Heart left ventricle (tissue), 16 donors: ENCODE measurements at places on chromosomes 5 and 9.

DNA sequence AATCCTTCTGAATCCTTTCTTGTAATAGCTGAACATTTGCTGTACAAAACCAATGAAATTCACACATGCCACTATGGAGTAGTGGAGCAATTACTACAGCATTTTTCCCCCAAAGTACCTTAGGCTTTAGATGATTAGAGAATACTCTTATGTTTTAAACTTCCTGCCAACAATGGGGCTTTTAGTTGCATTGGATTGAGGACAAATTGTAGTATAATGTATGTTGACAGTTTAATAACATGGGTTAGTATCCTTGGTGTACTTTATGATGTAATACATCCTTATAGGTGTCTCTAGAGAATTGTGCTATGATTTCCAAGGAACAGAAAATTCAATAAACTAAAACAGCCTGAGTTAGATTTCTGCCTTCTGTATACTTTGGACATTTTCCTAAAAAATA is 422.7 kb upstream of the GRAMD2B start:
- H3K4me1 ChIP-seq, result peaks cover 18% of the 10 kb centered on the region
- H3K27me3 ChIP-seq, result no peaks in the 10 kb centered on the region

DNA sequence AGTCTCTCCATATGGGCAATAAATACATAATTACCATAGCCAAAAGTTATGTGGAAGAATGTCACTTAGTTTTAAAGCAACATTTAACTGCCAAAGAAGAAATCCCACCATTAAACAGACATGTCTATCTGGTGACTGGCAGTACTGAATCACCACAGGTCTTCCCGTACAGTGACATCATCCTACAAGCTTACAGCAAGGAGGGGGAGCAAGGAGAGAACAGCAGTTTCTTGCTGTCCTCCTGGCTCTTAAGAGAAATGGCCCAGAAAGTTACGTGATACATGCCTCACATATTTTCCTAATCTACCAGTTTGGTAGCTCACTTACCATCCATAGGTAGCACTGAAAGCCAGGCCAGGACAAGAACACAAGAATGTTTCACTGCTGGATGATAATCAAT is 671.0 kb downstream of the DMRTA1 start:
- H3K36me3 ChIP-seq, result no peaks in the 10 kb centered on the region
- H3K4me1 ChIP-seq, result no peaks in the 10 kb centered on the region
- no peaks in the 10 kb centered on the region for H3K27me3 ChIP-seq
- no peak overlapping the region for H3K4me3 ChIP-seq
- H3K27ac ChIP-seq, result no peak overlapping the region

GRCh38 chr5:73716284-73716808 is 90.3 kb downstream of the ARHGEF28 start:
- H3K36me3 ChIP-seq, result no peaks in the 10 kb centered on the region
- no peak overlapping the region for H3K4me3 ChIP-seq
- no peaks in the 10 kb centered on the region for H3K27me3 ChIP-seq
- H3K4me1 ChIP-seq, result peaks cover 10% of the 10 kb centered on the region
- H3K27ac ChIP-seq, result no peak overlapping the region

DNA sequence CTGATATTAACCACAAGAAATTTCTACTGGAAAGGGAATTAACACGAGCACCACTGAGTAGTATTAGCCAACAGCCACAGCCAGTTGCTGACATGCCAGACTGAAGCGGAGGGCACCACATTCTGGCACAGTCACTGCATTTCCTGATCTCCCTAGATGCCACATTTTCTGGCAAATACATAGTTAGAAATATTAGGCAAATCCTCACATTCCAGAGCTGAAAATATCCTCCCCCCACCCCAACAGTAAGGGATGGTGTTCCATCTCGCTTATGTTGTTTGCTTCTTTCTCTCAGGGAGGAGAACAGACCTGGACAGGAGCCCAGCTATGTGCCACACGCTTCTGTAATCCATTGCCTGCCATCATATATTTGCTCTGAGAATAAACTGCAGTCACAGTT is 32.8 kb upstream of the MCTP1 start:
- no peak for DNase-seq
- H3K27ac ChIP-seq, result no peak overlapping the region
- no peak overlapping the region for H3K4me3 ChIP-seq
- H3K36me3 ChIP-seq, result no peaks in the 10 kb centered on the region
- no peaks in the 10 kb centered on the region for H3K4me1 ChIP-seq
- no peaks in the 10 kb centered on the region for H3K27me3 ChIP-seq

- no peak overlapping the region for H3K27ac ChIP-seq
- H3K27me3 ChIP-seq, result no peaks in the 10 kb centered on the region
- DNase-seq, result no peak
- no peaks in the 10 kb centered on the region for H3K4me1 ChIP-seq
- no peak overlapping the region for H3K4me3 ChIP-seq
Observed at GRCh38 chr9:84716217-84716616, 46.7 kb downstream of the NTRK2 start.

GRCh38 chr5:107329850-107330249 is 340.9 kb downstream of the EFNA5 start:
- H3K27me3 ChIP-seq, result no peaks in the 10 kb centered on the region
- H3K4me3 ChIP-seq, result no peak overlapping the region
- H3K4me1 ChIP-seq, result no peaks in the 10 kb centered on the region
- no peaks in the 10 kb centered on the region for H3K36me3 ChIP-seq

GRCh38 chr5:113179156-113179555 is 202.6 kb downstream of the DCP2 start:
- no peak overlapping the region for H3K4me3 ChIP-seq
- H3K27ac ChIP-seq, result no peak overlapping the region
- H3K27me3 ChIP-seq, result no peaks in the 10 kb centered on the region
- no peak for DNase-seq
- peaks cover 38% of the 10 kb centered on the region for H3K4me1 ChIP-seq

DNA sequence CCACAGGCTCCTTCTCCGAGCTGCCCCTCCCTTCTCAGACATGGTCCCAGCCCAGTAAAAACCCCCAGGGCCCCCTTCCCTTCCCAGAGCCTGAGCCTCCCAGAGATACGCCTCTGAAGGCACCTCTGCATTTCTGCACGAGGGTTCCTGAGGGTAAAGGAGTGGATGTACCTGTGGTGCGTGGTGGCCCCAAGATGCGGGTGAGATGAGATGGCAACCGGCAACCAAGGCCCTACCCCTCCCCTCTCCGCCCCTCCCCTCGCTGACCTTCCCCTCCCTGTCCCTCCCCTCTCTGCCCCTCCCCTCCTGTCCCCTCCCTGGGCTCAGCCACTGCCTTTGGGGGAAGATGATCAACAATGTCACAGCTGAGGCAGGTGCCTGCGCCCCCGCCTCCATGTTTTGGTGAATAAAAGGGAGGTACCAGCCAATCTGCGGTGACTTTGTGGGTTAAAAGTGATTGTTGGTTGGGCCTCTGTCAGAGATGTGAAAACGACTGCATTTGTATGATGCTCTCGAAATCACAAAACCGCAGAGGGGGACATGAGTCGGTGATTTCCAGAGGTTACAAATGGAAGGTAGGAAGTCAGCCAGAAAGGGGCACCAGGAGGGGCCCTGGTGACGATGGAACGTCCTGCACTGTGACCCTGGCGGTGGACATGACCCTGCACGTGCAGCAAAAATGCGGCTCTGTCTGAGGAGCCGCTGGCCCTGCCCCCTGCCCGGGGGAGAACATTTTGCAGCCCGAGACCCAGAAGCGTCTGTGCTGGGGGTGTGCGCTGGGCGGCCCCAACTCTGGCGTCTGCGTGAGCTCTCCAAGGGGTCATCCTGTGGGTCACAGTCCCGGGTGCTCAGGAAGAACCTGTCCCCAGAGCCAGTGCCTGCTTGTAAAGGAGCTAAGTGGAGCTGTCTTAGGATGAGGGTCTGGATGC is 3.7 kb downstream of the LCN9 start:
- H3K4me1 ChIP-seq, result no peaks in the 10 kb centered on the region
- no peaks in the 10 kb centered on the region for H3K36me3 ChIP-seq

- H3K27ac ChIP-seq, result peak overlapping the region; percentile 98
- no peaks in the 10 kb centered on the region for H3K27me3 ChIP-seq
- no peak for DNase-seq
- H3K36me3 ChIP-seq, result no peaks in the 10 kb centered on the region
Observed at GRCh38 chr5:95962785-95963184, 1.1 kb upstream of the ELL2 start.

DNA sequence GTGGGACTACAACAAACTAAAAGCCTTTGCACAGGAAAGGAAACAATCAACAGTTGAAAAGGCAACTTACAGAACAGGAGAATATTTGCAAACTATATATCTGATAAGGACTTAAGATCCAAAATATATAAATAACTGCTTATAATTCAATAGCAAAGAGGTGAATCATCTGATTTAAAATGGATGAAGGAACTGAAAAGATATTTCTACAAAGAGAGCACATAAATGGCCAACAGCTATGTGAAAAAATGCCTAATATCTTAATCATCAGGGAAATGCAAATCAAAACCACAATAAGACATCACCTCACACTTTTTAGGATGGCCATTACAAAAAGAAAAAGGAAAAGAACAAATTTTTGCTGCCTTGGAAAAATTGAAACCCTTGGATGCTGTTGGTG is 100.4 kb downstream of the LURAP1L start:
- no peak overlapping the region for H3K4me3 ChIP-seq
- no peak overlapping the region for H3K27ac ChIP-seq
- no peak for DNase-seq
- H3K4me1 ChIP-seq, result no peaks in the 10 kb centered on the region

- no peaks in the 10 kb centered on the region for H3K36me3 ChIP-seq
- H3K27me3 ChIP-seq, result no peaks in the 10 kb centered on the region
- H3K4me1 ChIP-seq, result no peaks in the 10 kb centered on the region
Observed at GRCh38 chr9:3857673-3858072, 331.9 kb upstream of the RFX3 start.

DNA sequence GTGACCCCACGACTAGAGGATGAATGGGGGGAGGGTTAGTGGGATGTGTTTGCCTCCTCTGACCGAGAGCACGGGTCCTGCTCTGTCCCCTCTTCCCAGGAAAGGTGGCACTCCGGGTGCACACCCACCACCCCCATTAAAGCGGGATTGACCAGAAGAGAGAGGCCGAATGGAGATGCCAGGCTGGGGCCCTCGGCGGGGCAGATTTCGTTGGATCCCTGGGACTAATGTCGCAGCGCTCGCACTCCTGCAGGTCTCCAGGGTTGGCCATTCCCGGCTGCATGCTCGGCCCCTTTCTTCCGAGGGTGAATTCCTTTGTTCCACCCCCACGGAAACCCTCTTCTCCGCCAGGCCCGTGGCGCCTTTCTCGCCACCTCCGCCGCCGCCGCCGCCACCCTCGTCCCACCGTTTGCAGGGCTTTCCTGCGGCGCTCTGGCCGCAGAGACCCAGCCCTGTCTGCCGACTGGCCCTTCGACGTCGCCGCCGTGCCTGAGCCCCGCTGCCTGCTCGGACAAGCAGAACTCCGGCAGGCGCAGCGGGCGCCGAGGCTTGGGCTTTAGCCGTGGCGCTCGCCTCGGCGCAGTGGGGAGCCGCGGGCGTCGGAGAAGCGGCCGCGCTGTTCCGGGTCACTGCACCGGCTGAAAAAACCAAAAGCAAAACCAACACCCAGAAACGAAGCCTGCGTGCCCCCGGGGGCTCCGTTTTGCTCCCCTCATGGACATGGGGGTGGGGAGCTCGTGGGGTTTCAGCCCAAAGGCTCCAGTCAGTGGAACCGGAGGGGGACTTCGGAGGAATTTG is 11.8 kb downstream of the LMX1B start:
- no peak for DNase-seq
- peak overlapping the region; percentile 34 for H3K4me3 ChIP-seq
- no peak overlapping the region for H3K27ac ChIP-seq
- H3K36me3 ChIP-seq, result no peaks in the 10 kb centered on the region
- H3K27me3 ChIP-seq, result peaks cover 92% of the 10 kb centered on the region

DNA sequence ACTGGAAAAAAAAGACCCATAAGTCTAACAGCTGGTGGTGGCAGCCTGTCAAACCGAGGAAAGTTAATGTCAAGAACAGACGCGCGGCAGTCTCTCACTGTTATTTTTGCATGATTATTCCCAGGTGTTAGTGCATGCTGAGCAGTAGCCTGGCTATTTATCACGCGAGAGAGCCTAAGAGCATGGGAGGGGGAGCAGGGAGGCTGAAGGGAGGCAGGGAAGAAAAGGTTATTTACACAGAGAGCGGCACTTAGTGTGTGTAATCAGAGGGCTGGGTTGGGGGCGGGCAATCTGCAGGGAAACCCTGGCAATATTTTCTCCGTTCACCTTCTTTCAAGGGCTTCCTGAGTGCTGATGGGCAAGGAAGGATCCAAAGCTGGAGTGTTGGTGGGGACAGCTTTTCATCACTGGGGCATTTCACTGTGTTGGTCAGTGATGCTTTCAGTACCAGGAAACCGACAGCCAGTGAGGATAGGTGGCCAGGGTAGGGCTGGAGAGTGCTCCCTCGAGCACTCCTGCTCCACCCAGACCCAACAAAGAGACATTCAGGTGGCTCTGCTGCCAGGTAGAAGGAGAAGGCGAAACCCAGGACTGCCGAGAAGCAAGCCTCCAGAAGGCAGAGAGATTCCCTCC is 39.6 kb downstream of the ZNF608 start:
- peaks cover 78% of the 10 kb centered on the region for H3K4me1 ChIP-seq
- H3K4me3 ChIP-seq, result no peak overlapping the region
- H3K36me3 ChIP-seq, result no peaks in the 10 kb centered on the region
- no peaks in the 10 kb centered on the region for H3K27me3 ChIP-seq
- H3K27ac ChIP-seq, result peak overlapping the region; percentile 13

- no peak overlapping the region for H3K4me3 ChIP-seq
- DNase-seq, result no peak
- H3K27ac ChIP-seq, result no peak overlapping the region
- no peaks in the 10 kb centered on the region for H3K36me3 ChIP-seq
Observed at GRCh38 chr9:30504502-30504905, 1879.9 kb upstream of the ACO1 start.

DNA sequence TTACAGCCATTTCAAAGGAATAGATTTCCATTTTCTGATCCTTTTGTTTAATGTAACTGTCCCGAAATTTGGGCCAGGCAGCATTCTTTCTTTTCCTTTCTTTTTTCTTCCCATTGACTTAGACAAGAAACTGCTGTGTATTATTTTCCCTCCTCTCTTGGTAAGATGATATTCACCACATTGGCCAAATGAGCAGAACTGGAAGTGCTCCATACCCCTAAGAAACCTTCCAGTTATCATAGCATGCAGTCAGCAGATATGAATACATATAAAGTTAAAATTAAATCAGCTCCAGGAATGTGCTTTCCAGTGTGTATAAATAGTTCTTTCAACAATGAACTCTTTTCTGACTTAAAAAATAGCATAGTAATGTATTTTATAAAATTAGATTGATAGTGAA is 168.5 kb upstream of the GAS1 start:
- no peaks in the 10 kb centered on the region for H3K27me3 ChIP-seq
- peaks cover 20% of the 10 kb centered on the region for H3K4me1 ChIP-seq
- H3K4me3 ChIP-seq, result no peak overlapping the region
- no peak for DNase-seq
- H3K36me3 ChIP-seq, result no peaks in the 10 kb centered on the region

GRCh38 chr5:135977375-135977928 is 22.7 kb upstream of the LECT2 start:
- peaks cover 19% of the 10 kb centered on the region for H3K4me1 ChIP-seq
- H3K27ac ChIP-seq, result no peak overlapping the region
- no peaks in the 10 kb centered on the region for H3K36me3 ChIP-seq

- H3K36me3 ChIP-seq, result no peaks in the 10 kb centered on the region
- H3K4me1 ChIP-seq, result peaks cover 8% of the 10 kb centered on the region
- DNase-seq, result no peak
Observed at GRCh38 chr5:178114325-178115135, 1.2 kb downstream of the N4BP3 start.

DNA sequence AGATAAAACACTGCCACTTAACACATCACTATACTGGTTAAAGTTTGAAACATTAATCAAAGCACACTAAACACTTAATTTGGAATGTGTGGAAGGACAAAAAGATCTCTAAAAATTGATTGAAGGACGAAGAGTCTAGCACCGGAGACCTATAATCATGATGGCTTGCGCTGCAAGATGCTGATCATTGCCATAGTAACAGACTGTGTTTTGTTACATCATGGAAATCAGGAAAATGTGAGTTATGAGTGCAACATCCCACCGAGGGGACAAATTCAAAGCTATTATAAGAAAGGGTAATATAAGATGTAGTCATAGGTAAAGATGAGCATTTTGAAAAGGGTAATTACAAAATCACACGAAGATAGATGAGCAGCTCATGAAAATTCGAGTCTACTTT is 278.8 kb upstream of the CTNND2 start:
- H3K4me1 ChIP-seq, result no peaks in the 10 kb centered on the region
- H3K27ac ChIP-seq, result no peak overlapping the region
- H3K4me3 ChIP-seq, result no peak overlapping the region
